ENCODE measurements at places on chromosomes 2 and 18.

DNA sequence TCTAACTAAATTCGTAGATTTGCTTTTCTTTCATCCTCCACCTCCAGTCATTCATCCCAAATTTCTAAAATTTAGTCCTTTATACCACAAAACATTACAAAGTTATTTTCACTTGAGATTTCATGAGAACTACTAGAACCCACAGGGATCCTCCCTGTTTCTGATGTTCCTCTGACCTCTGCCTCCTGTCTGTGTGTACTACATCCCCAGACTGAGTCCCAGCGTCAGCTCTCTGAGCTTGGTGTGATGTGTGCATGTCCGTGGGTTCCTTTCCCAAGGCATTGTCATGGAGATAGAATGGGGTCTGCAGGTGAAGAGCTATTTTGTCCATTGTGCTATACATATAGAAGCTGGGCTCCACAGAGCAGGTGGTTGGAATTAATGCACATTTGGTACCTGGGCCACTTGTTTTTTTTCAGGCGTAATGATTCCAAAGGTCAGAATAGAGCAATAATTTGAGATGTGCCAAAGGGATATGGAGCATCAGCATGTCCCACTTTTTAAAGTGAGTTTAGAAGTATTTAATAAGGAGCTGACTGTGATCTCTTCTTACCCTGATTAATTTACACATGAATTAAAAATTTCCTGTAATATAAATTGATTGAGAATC, 151.2 kb upstream of the BOD1L2 start:
- no peak for DNase-seq

- DNase-seq = no peak
Observed at GRCh38 chr18:58038063-58038462, 6.0 kb upstream of the NEDD4L start.

DNA sequence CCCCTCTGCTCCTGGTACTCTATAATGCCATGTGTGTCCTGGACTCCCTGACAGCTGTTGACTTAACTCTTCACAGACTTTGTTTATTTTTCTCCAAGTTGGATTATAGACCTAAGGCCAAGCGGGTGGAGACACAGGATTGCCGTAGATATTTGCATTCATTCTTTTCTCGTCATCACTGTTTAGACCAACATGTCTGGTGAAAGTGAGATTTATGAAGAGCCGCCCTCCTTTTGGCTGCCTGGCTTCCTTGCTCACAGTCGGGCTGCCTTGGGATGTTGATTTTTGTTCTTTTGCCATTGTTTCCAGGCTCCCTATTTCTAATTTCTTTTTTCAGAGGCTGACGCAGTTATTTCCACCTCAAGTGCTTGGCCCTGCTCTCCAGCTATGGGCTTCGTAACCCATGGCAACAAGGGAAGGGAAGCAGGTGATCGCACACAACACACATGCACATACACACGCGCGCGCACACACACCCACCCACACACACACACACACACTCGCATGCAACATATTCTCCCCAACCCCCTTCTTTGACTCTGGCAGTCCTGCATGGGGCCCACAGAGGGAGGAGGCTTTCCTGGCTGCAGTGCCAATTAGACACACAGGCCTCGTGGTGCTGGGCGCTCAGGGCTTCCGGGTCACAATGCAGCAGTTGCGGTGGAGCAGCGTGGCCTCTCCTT, 296.5 kb downstream of the MTX2 start:
- no peak for DNase-seq

- DNase-seq = no peak
Observed at GRCh38 chr2:98727369-98728087, 3.4 kb downstream of the MGAT4A start.

GRCh38 chr2:6506361-6506794, 359.3 kb downstream of the CMPK2 start:
- peak; percentile 75 for DNase-seq

DNA sequence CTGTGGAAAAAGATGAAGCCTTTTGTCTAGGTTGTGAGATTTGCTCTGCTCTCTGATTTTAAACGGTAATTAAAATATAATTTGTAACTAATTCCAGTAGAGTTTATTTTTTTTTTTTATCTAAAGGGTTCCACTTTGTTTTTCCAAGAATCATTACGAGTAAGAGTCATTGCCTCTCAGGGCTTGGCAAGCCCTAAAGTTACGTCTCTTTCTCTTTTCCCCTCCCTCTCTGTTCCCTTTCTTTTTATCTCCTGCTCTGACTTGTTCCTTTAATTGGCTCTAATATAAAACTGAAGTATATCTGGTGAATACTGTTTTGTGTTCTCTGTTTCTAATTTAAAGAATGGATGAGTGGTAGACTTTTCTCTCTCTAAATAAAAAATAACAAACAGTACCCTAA, 75.8 kb downstream of the CALCRL start:
- no peak for DNase-seq

GRCh38 chr18:4384932-4385331, 70.2 kb downstream of the DLGAP1 start:
- no peak for DNase-seq

- DNase-seq = no peak
Observed at GRCh38 chr18:50460716-50461115, 85.9 kb downstream of the SKA1 start.

DNA sequence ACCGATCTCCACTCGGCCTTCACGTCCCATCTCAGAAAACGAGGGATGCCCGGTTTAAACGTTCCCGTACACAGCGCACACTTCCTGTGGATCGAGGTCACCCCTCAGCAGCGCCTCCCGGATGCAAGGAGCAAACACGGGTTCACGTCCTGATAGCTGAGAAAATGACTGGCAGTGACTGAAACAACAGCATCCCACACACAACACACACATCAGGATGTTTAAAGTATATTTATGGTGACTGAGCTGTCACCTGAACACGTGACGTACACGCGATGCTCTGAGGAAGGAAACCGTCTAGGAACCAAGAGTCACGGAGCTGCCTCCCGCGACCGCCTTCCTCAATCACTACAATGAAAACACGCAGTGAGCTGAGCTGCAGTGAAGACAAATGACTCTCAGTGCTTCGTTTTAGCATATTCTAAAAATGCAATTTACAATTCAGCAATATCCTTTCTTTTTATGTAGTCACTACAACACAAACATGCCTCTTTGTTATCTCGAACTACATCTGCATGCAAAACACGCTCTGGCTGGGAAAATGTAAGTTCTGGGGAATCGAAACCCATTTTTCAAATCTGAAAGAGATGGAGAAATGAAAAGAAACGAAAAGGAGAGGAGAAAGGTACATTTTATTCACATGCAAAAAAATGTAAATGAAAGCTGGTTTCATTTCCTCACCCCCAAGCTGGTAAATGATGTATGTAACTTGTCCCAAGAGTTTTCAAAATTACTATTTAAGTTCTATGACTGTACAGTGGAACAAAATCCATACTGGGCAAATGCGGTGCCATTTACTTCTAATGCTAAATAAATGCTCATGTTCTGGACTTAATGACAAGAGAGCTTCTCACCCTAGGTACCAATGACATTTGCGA, 19.8 kb downstream of the HDAC4 start:
- no peak for DNase-seq

- peak; percentile 4 for DNase-seq
Observed at GRCh38 chr2:233643128-233643527, 6.9 kb downstream of the UGT1A10 start.

DNA sequence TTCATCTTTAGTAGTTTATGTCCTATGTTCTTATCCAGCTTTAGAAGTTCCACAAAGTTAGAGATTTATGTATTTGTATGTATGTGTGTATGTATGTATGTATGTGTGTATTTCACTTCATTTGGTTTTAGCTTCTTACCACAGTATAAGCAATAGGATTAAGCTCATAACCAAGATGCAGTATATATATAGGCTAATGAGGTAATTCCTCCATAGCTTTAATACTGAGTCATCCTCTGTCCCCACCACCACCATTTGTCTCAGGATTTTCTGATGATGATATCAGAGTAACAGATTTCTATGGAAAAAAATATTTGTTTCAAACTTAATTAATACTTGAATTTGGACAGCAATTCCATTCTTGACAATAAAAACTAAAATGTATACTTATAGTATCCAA, 159.2 kb downstream of the SOX11 start:
- no peak for DNase-seq

DNA sequence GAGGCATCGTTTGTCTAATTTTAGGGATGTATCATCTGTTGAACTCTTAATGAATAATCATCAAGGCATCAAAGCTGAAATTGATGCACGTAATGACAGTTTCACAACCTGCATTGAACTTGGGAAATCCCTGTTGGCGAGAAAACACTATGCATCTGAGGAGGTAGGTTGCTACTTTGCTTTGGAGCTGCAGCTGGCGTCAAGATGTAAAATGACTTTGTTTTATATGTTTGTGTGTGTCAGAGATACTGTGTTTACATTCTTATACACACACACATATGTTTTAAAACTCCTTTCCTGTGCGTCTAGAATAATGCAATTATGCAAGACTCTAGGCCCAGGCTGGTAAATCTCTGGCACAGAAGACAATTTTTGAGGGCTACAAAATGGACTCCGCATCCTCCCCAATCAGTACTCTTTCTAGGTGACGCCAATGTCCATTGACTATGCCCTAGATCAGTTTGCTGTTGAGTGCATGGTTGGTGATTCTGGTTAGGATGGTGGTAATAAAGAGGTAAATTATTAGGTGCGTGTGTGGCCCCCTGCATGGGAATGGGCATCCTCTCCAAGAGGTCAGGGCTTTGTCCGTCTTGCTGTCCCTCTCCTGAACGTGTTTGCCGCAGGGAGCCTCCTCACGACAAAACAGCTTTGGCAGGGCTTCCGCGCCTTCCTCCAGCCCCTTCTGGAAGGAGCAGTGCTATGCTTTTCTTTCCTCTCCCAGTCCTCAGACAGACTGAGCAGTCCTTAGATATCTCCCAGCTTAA, 68.2 kb upstream of the EML6 start:
- DNase-seq = no peak

- DNase-seq = no peak
Observed at GRCh38 chr2:151844211-151844896, 16.1 kb upstream of the ARL5A start.

- no peak for DNase-seq
Observed at GRCh38 chr2:222752746-222753145, 81.3 kb downstream of the MOGAT1 start.

DNA sequence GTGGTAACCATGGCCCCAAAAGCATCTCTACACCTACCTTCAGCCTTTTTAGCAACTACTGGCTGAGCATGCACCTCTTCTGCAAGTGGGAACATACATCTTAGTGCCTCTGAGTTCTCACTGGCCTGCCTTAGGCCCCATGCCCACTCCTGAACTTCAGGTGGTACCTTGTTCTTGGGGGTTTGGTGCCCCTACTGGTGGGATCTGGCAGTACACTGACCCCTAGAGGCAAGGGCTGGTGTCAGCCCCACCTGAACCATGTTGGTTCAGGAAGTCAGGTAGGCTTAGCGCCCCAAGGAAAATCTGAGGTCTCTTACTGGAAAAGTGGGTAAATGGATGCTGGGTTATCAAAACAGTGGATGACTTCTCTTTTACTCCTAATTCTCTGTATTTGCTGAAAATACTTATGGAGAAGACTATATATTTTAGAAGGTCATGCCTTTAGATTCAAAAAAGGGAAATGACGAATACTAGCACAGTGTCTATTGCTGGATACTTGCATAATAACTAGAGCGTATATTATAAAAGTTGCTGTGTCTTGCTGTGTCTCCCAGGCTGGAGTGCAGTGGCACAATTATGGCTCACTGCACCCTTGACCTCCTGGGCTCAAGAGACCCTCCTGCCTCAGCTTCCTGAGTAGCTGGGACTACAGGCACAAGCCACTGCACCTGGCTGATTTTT, 84.6 kb downstream of the RAB31 start:
- DNase-seq = no peak

DNA sequence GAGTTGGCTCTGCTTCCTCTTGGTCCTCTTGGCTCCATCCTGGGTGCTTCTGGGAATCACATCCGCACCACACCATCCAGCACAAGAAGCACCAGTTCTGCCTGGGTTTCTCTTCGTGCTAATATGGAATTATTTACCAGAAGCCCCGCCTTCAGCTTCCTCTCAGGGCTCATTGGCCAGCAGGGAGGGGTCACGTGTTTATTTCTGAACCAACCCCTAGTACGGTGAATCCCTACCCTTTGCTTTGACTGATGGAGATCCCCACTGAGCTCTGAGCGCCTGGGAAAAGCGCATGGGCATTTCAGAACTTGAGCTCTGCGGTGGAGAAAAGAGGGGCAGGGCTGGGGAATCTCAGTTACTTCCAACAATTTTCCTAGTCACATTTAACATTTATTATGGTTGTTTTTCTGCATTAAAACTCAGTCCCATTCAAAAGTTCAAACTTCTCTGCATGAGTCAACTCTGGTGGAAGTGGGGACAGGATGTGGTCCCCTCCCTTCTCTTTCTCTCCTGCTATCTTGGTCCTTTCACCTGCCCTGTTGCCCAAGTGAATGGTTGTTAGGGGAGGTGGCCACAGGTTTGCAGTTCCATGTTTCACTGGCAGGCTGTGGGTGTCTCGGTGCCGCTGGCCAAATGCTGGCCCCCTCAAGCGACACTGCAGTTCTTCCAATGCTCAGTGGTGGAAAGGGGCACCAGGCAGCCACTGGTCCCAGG, 76.4 kb upstream of the TTC39C start:
- DNase-seq = no peak

DNA sequence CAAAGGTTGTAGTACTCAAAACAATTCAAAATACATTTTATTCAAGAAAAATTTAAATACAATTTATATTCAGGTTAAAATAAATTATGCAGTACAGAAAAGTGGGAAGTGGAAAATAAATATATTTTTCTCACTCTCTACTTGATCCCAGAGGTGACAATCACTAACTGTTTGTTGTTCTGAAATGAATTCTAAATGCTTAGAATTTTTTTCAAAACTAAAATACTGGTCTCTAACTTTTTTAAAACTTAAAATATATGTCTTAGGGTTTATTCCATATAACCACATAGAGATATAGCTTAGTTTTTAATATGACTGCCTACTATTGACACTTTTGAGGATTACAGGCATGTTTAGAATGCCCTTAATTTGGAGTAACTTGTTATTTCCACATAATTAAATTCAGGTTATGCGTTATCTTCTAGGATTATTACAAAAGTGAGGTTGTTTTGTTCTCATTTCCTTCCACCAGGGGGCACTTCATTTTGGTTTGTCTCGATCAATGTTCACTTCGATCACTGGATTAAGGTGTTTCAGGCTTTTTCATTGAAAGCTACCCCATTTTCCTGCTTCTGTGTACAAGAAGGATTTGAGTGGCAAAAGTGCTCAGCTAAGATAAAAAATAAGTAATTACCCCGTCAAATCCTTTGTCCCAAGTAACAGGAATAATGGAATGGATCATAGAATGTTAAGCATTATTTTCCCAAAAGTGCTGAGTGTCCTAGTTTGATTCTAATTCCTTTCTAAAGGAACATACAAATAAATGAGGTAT, 27.1 kb upstream of the TFPI start:
- DNase-seq = peak; percentile 14

- DNase-seq = no peak
Observed at GRCh38 chr2:240291337-240292034, 144.0 kb upstream of the GPC1 start.

- peak; percentile 13 for DNase-seq
Observed at GRCh38 chr2:4499316-4500030, 796.1 kb downstream of the DCDC2C start.
